NCI-H524 treated with DMSO at 0.1 percent for 48 hours (cell line): ENCODE measurements at places on chromosomes 6 and 20.

DNA sequence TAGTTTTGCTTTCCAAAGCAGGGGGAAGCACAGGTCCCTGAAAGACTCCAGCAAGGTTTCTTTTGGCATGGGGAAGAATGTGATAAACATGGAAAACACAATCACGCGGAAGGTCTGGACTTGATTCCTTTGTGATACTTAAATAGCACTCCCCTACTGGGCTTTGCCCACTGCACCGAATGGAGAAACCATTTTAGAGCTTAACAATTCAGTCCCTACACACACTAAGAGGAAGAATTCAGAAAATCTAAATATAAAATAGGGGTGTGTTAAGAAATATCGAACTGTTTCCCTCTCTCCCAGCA, 71.4 kb upstream of the NHSL1 start:
- no peak for DNase-seq

GRCh38 chr6:84554706-84555105, 209.7 kb downstream of the TBX18 start:
- no peak for DNase-seq

GRCh38 chr6:146972546-146972945, 231.7 kb upstream of the STXBP5 start:
- no peak for DNase-seq

GRCh38 chr20:3313683-3314065, 74.7 kb upstream of the SLC4A11 start:
- no peak for DNase-seq

- peak; percentile 32 for DNase-seq
Observed at GRCh38 chr6:143513410-143513809, 1.9 kb upstream of the FUCA2 start.

- DNase-seq: no peak
Observed at GRCh38 chr6:28003661-28004060, 46.6 kb downstream of the OR2B6 start.

DNA sequence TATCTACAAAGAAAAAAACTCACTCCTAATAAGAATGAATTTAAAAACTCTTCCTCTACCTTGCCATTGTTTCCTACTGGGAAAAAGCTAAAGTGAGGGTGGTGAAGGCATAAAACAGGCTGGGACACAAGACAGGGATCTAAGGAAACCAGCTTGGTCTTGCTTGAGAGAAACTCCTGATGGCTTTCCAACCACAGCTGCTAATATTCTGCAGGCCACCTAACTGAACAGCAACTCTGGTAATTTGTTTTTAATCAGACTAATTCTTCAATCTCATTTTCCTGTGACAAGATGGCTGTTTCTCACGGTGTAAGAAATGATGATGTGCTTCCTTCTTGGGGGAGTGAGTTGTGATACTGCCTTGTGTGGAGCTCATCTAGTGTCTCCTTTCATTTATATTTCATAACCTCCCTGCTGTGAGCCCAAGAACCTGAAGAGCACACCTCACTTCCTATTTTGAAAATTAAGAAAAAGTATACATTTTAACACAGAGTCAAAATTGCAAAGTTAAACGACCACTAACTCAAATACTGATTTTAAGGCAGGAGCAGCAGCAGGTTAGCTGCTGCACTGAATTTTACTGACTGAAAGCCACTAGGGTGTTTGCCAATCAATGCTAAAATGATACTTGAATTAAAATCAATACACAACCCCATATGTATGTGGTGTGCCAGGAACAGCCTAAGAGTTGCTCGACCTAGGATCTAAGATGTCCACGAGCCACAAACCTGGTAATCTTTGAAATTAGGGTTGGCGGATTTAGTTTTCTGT, 58.0 kb downstream of the BACH2 start:
- DNase-seq: no peak

DNA sequence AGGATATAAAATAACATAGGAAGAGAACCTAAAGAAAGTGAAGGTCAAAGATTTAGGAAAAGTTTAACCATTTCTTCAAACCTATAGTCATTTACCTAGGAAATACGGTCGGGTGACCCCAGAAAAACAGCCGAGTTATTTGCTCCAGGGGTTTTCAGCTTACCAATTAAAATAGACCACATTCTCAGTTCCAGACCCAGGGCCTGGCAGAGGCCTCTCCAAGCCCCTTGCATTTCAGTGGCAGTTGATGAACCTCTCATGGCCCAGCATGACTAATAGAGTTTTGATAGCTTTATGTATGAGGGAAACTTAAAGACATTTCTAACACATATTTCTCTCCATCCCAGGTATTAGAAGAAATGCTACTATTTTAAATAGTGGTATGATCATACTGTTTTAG, 113.5 kb downstream of the OGFRL1 start:
- no peak for DNase-seq

GRCh38 chr6:157260735-157261410, 62.4 kb downstream of the TMEM242 start:
- no peak for DNase-seq

DNA sequence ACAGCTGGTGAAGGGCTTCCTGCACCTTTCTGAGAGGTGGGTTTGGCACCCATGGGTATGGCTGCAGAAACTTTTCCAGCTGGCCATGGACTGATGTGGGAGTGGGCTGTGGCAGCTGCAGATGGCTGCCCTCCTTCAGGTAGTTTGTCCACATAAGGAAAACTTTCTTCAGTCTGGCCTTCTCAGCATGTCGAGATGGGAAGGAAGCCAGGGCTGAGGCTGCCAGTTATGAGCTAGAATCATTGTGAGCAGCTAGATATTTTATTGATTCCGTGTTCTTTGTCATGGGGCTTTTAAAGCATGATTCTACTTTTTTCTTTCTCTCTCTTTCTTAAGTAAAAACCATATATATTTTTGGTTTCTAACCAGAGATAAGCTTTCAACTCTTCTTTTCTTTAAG, 16.6 kb downstream of the NKX2-4 start:
- no peak for DNase-seq

GRCh38 chr6:35139924-35140638, 1.1 kb downstream of the TCP11 start:
- DNase-seq: no peak

GRCh38 chr6:36623547-36624459, 29.6 kb downstream of the SRSF3 start:
- no peak for DNase-seq

DNA sequence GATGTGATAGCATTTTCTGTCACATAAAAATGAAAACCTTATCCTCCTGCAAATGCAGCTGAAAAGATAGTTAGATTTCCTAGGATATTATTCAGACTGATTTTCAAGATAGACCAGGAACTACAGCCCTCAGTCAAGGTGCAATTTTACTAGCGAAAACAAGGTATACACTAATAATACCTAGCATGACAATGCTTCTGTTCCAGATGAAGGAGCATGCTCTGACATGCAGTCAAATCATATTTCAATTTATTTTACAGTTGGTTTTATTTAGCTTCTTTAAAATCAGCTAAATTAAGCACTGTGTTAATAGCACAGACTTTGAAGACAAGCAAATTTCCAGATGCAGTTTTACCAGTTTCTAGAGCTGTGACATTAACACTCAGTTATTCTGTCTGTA, 14.2 kb upstream of the TNFAIP3 start:
- DNase-seq: no peak

DNA sequence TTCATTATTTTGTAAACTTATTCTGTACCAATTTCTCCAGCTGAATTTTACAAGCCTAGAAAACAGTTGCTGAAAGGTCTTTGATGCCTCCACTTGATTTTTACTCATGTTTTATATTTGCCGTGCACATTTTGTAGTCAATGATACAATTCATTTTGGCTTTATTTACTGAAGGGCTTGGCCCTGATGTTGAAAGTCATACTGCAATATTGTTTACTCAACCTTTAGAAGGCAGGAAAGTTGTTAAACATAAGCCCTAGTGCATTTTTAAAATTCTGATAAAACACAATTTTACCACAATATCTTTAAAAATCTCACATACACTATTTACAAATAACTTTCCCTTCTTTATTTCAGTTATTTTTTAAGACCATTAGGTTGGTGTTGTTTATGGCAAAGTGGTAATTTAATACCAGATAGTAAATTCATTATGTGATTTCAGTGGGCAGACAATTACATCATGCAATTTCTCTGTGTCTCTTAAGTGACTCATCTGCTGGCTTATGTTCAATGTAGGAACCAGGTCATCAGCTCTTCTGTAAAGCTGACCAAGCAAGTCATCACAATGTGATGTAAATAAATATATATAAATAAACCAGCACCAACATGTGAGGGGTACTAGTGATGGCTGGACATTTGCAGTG, 121.1 kb upstream of the SLC35B3 start:
- no peak for DNase-seq

DNA sequence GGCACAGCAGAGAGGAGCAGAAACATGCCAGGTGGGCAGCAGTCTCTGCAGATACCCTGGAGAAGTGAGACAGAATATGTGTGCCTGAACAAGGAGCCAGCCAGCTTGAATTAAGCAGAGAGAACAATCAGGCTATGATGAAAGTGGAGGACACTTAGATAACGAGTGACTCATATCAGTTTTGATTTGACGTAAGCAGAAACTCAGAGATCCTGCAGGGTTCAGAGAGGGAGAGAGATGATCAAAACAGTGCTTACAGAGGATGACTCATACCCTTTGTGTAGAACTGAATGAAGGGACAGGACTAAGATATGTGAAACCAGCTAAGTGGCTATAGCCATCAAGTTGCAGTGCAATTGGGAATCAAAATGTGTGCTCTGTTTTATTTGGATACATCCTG, 300.7 kb downstream of the TENT5A start:
- no peak for DNase-seq

GRCh38 chr6:96923871-96924493, 546 bp upstream of the KLHL32 start:
- no peak for DNase-seq

GRCh38 chr20:37288091-37288490, 1.4 kb upstream of the MANBAL start:
- DNase-seq: no peak

- no peak for DNase-seq
Observed at GRCh38 chr6:76510489-76510888, 438.0 kb upstream of the IMPG1 start.

DNA sequence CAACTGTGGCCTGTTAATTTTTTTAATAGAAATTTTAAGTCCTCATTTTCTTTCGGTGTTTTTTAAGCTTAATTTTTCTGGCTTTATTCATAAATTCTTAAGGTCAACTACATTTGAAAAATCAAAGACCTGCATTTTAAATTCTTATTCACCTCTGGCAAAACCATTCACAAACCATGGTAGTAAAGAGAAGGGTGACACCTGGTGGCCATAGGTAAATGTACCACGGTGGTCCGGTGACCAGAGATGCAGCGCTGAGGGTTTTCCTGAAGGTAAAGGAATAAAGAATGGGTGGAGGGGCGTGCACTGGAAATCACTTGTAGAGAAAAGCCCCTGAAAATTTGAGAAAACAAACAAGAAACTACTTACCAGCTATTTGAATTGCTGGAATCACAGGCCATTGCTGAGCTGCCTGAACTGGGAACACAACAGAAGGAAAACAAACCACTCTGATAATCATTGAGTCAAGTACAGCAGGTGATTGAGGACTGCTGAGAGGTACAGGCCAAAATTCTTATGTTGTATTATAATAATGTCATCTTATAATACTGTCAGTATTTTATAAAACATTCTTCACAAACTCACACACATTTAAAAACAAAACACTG, 10.1 kb downstream of the HFE start:
- DNase-seq: peak; percentile 13

GRCh38 chr6:170523256-170524171, 29.6 kb downstream of the PSMB1 start:
- DNase-seq: peak; percentile 65

- DNase-seq: no peak
Observed at GRCh38 chr20:52242237-52243230, 51.0 kb upstream of the ZFP64 start.

- DNase-seq: no peak
Observed at GRCh38 chr6:41679696-41680095, 41.4 kb downstream of the MDFI start.

DNA sequence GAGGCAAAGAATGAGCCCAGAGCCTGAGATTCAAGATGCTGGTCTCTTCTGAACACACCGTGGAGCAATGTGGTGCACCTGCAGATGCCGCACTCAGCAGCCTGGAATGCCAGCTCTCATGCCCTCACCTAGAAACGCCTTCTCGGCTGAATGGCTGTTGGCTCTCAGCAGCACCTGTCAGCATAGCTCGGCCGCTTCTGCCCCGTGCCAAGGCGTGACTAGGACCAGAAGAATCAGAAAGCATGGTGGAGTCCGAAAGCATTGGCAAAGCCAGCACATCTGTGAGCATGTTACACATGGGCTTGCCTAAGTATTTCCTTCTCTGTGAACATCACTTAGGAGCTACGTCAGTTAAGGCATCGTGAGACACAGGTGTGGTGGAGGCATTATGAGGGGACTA, 140.8 kb downstream of the MAP3K4 start:
- DNase-seq: no peak
